ENCODE measurements at places on chromosomes 6 and 20.
A peak's percentile ranks its signal among the peaks of the same experiment; 100 is the strongest.

- no peak for DNase-seq
Observed at GRCh38 chr6:116434056-116434725, 27.0 kb upstream of the CALHM6 start.

DNA sequence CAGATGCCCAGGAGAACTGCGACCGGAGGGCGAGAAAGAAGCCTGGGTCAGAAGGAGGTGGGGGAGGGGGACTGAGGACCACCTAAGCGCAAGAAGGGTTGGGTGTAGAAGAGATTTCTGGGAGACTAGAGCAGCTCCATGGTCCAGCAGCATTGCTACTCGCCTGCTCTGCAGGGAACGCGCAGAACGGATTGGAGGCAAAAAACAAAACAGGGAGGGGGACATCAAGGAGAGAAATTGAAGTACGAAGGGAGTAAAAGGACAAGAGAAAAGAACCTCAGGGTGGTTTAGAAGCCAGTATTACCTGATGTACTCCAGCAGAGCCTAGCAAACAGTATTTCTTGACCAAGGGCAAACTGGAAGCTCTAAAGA lies 537 bp upstream of the GABBR1 start:
- no peak for DNase-seq

GRCh38 chr20:35305682-35306556 lies 13.7 kb upstream of the FAM83C start:
- peak; percentile 92 for DNase-seq

- DNase-seq, result no peak
Observed at GRCh38 chr20:41180599-41181333, 43.4 kb downstream of the PLCG1 start.

DNA sequence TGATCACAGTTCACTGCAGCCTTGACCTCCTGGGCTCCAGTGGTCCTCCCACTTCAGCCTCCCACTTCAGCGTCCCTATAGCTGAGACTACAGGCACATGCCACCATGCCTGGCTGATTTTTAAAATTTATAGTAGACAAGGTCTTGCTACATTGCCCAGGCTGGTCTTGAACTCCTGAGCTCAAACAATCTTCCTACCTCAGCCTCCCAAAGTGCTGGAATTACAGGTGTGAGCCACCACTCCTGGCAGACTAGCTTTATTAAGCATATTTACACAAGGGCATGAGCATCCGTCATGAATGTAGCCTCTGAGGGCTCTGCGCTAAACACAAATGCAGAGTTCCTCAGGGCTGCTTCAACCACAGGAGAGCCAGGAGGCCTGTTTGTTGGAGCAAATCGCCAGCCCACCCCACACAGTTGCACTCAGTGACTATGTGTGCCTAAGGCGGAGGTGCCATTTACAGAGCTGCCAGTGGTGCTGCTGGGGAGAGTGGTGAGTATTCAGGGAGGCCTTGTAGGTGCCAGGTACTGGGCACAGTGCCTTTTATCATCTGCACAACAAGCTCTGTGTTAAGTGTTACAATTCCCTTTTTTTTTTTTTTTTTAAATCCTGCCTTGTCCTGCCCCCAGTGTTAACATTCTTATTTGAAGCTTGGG lies 78.2 kb downstream of the PSMG4 start:
- no peak for DNase-seq

GRCh38 chr6:42423244-42423643 lies 28.5 kb downstream of the TRERF1 start:
- no peak for DNase-seq

GRCh38 chr6:94254689-94255088 lies 835.3 kb upstream of the EPHA7 start:
- no peak for DNase-seq

DNA sequence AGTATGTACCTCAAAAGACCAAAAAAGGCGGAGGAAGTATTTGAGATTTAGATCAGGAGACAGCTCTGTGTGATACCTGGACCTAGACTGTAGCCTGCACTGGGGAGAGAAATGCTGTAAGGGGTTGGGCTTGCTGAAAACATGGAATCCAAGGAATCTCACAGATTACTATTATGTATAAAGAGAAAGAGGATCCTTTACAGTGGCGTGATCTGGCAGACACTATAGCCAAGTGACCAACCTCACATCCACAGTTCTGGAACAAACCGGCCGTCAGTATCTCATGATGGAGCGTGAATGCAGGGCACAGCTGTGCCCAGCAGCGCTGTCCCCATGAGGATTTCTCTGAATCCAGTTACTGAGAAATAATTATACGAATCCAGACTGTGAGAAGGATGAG lies 12.3 kb downstream of the DDX27 start:
- no peak for DNase-seq

GRCh38 chr6:141460743-141461484 lies 671.8 kb upstream of the GJE1 start:
- DNase-seq, result no peak

GRCh38 chr20:55175081-55175480 lies 699.7 kb downstream of the DOK5 start:
- no peak for DNase-seq

Data from inflammatory macrophage (primary cell).